ENCODE measurements at places on chromosomes 2 and 18.

DNA sequence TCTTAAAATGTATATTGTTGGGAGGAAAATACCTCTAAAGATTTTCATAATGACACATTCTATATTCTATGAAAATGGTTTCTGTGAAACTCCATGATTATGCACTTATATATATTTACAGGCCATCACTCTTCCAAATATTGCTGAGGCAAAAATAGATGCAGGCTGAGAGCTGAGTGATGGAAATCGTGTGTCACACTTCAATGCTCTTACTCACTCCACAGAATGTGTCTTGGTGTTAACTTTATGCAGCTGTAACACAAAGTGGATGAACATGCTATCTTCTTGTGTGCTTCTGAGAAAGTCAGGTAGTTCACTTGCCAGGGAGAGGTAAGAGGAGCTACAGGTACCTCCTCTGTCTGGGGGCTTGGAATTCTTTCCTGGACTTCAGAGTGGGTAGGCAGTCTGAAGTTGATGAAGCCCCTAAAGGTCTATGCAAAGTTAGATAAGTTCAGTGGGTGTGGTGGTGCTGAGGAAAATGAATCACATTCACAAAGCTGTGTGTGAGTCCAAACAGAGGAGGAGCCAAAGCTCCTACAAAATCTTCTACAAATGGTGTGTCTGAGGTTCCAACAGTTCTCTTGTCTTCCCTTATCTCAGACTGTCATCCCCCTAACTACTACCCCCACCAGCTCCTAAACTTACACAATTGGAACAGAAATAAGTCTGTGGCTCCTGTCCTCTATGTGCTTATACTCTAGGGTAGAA is 74.2 kb upstream of the ST6GAL2 start:
- DNase-seq = no peak

DNA sequence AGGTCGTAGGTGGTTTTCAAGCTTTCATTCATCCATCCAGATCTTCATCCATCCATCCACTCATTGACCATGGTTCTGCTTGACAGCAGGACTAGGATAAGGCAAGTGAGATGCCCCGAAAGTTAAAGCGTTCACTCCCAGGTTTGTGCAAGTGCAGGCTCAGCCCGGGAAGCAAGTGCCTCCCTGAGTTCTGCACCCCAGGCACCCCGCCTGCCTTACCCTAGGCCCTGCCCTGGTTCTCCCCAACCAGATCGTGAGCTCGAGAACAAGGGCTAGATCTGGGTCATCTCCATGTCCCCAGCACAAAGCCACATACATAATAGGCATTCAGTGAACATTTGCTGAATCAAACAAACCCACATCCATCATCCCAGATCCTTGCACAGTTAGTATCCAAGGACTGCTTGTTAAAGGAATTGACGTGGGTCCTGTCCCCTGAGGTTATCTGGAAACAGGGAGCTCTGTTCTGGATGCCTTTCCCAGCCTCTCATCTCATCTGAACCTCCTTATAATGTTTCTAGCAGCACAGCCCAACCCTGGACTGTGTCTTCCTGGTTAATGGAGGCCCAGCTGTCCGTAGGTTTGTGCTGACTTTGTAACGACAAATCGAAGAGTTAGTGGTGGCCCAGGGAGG is 116.1 kb upstream of the GPC1 start:
- DNase-seq = no peak

DNA sequence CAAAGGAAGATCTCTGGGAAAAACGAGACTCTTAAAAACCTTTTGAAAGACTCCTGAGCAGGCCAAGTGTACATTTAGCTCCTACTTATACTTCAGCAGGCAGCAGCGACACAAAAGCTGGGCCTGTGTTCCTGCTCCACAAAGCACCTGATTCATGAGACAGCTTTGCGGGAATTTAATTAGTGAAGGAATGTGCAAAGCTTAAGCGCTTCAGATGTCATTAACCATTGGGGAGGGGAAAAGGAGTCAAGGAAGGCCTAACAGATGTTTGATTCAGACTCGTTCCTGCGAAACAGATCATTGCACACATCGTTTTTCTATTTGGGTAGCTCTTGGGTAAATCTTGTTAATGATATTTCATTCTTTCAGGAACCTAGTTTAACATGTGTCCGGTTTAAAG is 125.9 kb downstream of the MAIP1 start:
- no peak for DNase-seq

DNA sequence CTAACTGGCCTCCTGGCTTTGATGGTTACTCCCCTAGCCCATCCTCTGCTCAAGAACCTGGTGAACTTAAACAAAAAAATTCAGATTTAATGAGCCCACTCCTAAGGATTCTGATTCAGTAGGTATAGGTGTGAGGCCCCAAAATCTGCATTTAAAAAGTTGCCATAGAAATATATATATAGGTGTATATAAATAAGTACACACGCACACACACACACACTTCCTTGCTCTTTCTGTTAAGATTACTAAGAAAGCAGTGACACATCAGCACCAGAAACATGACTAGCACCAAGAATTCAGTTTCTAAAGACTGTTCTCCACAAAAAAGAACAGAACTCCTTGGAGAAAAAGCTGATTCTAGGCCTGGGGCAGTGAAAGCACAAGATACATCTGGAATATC is 17.8 kb downstream of the EML6 start:
- no peak for DNase-seq

GRCh38 chr2:170371231-170371998 is 193.5 kb downstream of the MYO3B start:
- DNase-seq = no peak

DNA sequence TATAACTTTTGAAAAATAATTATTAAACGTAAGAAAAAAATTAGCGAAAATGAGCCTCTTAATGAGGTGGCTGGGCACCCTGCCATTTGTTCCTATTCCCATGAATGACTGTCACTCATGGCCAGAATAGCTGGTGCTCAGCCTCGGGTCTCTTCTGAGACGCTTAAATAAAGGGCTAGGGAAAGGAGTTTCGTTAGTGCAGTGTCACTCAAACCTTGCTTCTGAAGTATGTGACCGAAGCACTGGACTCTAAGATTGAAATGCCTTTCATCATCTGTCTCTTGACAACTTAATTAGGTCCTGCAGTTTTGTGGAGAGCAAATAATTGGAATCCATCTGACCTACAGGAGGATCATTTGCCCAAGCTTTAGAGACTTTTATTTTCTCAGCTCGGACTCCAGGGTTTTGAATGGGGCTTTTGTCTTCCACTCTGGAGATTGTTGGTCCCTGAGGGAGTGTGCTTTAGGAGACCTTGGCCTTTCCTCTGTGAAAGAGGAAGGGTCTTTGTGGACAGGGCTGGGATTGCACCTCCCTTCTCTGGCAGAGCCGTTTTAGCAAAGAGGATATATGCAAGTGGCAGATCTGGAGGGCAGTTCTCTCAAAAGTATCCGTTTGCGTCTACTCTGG is 42.3 kb upstream of the FHOD3 start:
- DNase-seq = no peak

DNA sequence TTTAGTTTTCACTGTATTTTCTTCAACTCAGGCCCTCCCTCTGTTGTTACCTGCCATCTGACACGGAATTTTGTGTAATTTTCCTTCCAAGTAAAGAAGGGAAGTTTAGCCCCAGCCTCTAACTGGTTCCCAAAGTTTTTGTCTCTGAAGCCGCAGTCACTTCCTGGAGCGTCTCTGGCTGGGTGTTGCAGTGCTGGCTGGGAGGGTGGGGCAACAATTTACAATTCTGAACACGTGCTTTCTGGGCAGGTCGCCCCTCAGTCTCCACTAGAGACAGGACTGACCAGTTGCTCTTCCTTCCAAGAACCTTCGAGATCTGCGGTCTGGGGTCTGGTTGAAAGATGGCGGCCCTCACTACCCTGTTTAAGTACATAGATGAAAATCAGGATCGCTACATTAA is 3.5 kb downstream of the CNDP2 start:
- no peak for DNase-seq

DNA sequence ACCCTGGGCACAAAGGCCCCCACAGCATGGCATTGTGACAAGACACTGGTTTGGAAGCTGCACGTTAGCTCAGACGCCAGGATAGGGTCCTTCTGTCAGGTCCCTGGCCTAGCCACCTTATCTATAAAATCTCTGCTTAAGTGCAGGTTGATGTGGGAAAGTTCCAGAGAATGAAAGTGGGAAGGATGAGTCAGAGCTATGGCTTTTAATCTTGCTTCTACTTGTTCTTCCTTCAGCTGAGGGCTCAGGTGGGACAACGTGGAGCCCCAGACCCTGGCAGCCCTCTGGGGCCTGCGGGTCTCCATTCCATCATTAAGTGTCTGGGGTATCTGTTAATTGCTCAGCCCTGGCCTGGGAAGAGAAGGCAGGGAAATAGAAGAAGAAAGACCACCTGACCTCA is 64.5 kb downstream of the CELF4 start:
- no peak for DNase-seq

DNA sequence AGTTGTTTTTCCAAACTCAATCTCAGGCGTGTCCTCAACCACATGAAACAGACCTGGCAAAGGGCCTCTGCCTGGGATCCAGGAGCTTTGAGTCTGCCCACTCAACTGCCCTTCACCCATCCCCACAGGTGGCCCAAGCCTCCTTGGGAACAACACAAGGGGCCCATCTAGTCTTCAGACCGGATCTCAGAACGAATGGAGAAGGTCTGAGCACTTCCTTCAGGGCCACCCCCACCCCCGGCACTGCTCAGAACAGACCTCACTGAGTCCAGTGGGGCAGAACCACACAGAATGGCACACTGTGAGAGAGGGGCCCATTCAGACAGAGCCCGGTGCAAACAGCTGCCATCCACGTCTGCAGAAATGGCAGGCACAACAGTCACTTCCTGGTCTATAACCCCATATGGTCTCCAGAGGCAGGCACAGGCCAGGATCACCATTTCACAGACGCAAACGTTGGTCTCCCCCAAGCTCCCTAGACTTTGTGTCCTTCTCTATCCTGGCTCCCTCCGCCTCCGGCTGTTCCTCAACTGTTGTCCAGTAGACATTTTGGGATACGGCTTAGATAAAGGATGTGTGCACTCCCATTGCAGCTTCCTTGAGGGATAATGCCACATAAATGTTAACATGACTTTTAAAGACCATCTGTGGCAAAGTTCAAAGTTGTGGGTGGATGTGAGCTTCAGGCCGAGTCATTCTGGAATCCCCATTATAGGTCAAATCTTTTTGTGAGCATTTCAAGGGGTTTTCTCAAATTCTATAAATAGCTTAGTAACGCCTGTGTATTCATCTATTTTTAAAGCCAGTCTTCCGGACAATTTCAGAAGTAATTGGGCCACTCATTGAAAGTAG is 149.7 kb downstream of the SMAD7 start:
- no peak for DNase-seq

GRCh38 chr2:105790461-105791149 is 45.9 kb downstream of the NCK2 start:
- DNase-seq = no peak

GRCh38 chr18:3466872-3467271 is 16.9 kb downstream of the TGIF1 start:
- DNase-seq = no peak

DNA sequence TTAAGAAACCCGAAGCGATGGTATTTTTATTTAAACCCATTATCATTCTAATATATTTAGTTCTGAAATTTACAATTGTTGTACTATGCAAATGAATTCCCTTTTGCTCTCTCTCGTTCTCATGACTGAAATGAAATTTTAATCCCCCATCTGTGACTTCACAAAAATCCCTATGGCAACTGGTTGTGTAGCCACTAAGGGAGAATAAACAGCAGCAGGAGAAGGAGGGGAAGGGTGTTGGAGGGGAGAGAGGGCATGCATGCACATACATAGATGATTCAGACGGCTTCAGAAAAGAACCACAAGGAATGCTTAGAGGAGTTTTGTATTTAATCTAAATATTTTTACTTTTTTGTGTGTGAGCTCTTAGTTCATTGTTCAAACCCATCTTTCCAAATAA is 36.8 kb downstream of the CPS1 start:
- no peak for DNase-seq
